NCI-H510A (cell line): ENCODE measurements at places on chromosomes 11 and 22.

DNA sequence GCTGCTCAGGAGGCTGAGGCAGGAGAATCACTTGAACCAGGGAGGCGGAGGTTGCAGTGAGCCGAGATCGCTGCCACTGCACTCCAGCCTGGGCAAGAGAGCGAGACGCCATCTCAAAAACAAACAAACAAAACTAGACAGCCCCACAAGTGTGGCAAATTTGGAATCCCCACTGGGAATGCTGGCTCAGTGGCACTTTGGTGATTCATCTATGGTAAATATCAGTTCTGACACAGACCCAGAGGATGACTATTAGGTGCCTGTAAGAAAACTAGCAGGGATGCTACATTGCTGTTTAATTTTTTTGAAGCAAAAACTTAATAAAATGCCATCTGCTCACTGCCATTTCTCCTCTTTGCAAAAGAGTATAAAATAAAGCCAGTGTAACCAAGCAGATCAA is 107.9 kb downstream of the NAT10 start:
- DNase-seq = no peak

GRCh38 chr11:118341261-118341660 is 1.2 kb downstream of the CD3D start:
- DNase-seq = no peak

DNA sequence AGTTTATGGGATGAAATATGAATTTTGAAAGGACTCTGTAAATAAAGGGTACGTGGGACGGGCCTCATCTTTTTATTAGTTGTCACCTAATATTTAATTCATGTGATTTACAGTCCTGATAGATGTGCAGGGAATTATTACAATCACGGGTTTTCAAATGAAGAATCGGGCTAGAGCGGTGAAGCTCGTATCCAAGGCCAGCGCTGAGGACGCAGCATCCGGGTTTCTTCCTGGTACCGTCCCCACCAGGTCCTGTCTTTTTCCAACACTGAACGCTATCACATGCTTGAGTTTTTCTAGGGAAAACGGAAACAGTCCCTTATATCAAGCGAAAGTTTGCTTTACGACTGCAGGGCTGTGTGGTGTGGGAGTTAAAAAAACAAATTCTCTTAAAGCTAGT is 787 bp downstream of the SMDT1 start:
- DNase-seq = no peak

GRCh38 chr11:104700609-104701008 is 197.7 kb downstream of the CASP12 start:
- DNase-seq = no peak

DNA sequence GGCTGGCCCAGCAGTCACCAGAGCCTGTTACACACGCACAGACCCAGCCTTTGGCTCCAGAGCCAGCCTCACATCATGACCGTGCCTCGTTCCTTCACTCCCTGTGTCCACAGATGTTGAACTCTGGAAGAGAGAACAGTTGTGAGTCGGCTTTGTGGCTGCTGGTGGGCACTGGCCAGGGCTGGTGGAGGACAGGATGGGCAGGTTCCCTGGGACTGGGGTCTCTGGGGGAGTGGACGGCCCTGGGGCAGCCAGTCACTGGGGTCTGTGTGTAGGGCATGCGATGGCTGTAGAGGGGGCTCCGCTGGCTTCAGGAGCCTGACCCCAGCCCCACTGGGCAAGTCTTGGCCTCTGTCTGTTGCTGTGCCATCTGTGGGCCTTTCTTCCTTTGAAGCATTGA is 1070.1 kb downstream of the BRD1 start:
- DNase-seq = no peak

- no peak for DNase-seq
These were observed 2.9 kb downstream of the CHID1 start for GRCh38 chr11:907668-908067.

DNA sequence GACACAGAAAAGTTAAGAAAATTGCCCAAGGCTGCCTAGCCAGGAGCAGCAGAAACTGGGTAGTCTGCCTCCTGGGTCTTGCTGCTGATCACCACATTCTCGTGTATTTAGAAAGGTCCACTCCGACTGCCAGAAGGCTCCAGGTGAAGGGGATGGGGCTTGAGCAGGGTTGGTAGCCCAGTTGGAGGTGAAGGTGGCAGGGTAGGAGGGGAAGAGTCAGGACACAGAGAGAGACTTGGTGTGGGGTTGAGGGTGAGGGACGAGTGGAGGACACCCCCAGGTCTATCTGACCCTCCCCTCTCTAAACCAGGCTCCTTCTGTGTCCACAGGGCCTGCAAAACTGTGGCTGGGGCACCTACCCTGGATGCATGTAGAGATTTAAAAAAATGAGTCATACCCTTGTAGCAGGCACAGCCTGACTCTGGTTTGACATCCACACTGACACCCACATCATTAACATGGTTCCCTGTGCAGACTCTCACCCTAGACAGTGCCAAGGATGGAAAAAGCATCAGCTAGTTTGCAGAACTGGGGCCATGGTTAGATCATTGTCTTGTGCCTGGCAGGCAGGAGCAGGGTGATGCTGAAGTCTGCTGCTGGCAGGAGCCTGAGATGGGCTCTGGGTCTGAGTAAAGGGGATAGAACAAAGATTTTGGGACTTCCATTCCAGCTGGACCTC is 273.2 kb downstream of the TENM4 start:
- no peak for DNase-seq

- no peak for DNase-seq
These were observed 34.8 kb downstream of the KCNQ1OT1 start for GRCh38 chr11:2664791-2665525.
